Astrocyte (in vitro differentiated cells and primary cell): ENCODE measurements at places on chromosomes 6 and 20. TPM values are rescaled to one million over a fixed set of nuclear protein-coding genes. Genes with fewer than 3 reads are reported as not detected.
A peak's percentile ranks its signal among the peaks of the same experiment; 100 is the strongest.

The RIMS1 gene
- total RNA-seq: 1.8 and 2.2 TPM in 2 replicates

The RWDD2A gene
- 4.7 and 4.9 TPM in 2 replicates for total RNA-seq

DNA sequence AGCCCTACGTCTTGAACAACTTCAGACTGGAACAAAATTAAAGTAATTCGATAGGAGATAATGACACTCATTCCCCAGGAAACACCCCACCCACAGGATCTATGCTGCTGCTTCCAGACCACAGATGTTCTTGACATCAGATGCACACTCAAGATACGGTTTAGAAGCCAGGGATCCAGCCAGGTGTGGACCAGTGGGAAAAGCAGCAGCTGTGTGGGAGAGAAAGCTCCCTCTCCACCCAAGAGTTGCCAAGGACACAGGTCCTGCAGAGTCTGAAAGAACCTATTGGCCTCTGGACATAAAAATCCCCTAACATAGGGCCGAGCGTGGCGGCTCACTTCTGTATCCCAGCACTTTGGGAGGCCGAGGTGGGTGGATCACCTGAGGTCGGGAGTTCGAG lies 91.7 kb upstream of the NFATC2 start:
- no peak for DNase-seq

DNA sequence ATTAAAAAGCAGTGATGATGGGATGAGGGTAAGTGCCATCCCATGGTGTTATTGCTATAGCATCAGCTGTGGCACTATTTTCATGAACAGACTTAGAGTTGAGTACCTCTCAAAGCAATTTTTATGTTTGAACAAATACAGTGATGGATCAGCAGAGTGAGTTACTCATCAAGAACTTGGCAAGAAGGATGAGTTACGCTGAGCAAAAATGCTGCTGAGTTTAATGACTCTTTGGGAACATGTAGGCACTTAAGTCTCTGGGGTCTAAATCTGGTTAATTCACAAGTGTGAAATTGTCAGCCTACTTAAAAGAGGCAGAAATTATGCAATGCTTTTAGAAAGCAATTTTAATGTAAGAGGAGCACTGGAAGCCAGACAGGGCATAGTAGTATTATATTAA lies 78.5 kb upstream of the AHI1 start:
- peak; percentile 90 for DNase-seq

GRCh38 chr6:168828800-168829199 lies 387.8 kb downstream of the SMOC2 start:
- peak; percentile 6 for DNase-seq

DNA sequence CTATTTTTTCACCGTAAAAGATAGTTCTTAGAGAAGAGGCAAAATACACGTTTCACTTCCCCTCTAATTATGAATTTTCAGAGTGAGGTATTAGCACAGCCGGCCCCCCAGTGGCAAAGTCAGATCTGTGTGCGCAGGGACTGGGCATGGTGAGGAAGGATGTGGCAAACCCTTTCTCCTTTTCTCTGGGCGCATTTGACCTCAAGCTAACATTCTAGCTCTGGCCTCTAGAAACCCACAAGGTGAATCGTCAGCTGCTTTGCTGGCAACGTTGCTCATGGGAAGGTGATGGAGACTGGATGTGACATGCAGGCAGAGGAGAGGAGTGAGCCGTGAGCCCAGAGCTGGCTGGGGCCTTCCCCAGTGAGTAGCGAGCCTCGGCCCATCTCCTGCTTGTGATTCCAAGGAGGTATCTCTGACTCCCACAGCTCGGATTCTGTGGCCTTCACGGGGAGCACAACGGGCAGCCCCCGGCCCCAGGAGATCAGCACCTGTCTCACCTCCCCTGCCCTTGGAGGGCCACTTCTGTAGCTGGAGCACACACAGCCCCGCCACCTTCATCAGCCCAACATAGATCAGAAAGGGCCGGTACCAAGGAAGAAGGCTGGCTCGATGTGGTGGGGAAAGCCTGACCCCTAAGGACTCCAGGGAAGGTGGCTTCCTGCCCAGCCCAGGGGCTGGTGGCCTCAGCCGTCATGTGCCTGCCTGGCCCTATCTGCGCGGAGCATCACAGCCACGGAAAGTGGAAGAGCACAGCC lies 152.8 kb downstream of the TAF4 start:
- DNase-seq: no peak

The NNAT gene
- 3.1 and 3.6 TPM in 2 replicates for total RNA-seq

The SCRT2 gene
- not detected in 2 replicates for total RNA-seq

- no peak for DNase-seq
Measured at GRCh38 chr20:34532756-34533155, 16.5 kb downstream of the DYNLRB1 start.

DNA sequence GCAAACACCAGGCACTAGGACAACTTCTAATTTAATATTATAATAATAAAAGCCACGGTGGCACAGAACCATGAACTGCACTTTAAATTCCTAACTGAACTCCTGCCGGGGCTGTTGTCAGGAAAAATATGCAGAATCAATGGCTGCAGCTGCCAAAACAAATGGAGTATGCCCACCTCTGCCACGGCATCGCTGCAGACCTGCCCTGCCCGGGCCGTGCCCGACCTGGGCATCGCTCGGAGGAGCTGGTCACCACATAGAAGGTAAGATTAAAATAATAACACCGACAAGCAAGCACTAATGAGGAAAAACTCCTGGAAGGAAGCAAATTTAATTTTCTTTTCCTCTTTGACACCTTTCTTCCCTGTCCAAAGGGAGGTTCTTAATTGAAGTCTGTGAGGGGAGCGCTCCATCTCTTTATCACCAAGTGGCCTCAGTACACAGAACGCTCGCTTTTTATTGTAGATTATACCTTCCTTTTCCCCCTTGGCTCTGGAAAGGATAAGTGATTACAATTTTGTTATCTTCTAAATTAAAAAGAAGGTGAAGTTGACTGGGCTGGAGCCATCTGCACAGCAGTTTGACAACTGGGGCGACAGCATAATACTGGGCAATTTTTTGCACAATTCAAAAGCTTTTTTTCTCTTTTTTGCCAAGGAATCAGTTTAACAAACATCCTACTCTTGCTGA lies 351.3 kb downstream of the ZFAND3 start:
- no peak for DNase-seq

GRCh38 chr20:21240394-21240793 lies 62.7 kb upstream of the XRN2 start:
- DNase-seq: no peak

The LAMP5 gene
- total RNA-seq: 2.3 and 4.7 TPM in 2 replicates

The KCNQ2 gene
- total RNA-seq: 11.5 and 11.9 TPM in 2 replicates

- DNase-seq: no peak
Measured at GRCh38 chr6:129112591-129112990, 229.7 kb downstream of the LAMA2 start.

- no peak for DNase-seq
Measured at GRCh38 chr6:116556814-116557415, 3.4 kb downstream of the CALHM4 start.

- DNase-seq: no peak
Measured at GRCh38 chr6:109393886-109394281, 11.6 kb upstream of the CD164 start.

GRCh38 chr6:56842686-56843475 lies 112.0 kb upstream of the BEND6 start:
- DNase-seq: peak; percentile 57

DNA sequence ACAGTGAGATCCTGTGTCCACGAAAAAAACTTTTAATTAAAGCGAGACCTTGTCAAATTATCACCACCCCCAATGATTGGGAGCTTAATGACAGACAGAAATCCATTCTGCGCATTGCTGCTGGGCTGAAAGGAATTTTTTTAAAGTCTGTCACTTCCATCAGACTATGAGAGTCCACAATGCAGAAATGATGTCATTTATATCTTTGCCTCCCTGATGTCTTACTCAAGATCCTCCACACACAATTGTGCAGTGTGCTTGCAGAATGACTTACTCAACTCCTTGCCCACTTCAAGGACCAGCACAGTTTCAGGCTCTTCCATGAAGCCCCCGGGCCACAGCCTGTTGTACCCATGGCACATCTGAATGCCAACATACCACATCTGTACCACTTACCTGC lies 41.0 kb downstream of the GPLD1 start:
- no peak for DNase-seq

- DNase-seq: no peak
Measured at GRCh38 chr6:114092943-114093342, 122.0 kb upstream of the HDAC2 start.

The MYH7B gene
- 0.05 and 0.11 TPM in 2 replicates for total RNA-seq

GRCh38 chr20:15654208-15654649 lies 919.0 kb downstream of the KIF16B start:
- no peak for DNase-seq

GRCh38 chr6:120129228-120129627 lies 779.7 kb upstream of the MAN1A1 start:
- no peak for DNase-seq

DNA sequence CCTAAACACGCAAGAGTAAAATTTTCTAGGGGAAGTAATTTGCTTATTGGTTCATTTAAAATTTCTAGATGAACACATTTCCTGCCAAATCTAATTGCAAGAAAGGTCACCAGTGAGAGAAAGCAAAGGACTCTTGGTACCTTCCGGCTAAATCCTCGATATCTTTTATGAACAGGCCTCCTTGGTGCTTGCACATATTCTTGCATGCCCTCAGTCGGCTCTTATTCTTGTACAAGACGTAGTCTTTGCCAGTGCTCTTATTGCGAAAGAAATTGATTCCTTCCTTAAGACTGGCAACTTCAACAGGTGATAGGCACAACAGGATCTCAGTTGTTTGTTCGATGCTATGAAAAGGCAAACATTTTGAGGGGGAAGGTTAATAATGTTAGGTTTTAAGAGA lies 141.7 kb upstream of the CARMIL1 start:
- DNase-seq: no peak

DNA sequence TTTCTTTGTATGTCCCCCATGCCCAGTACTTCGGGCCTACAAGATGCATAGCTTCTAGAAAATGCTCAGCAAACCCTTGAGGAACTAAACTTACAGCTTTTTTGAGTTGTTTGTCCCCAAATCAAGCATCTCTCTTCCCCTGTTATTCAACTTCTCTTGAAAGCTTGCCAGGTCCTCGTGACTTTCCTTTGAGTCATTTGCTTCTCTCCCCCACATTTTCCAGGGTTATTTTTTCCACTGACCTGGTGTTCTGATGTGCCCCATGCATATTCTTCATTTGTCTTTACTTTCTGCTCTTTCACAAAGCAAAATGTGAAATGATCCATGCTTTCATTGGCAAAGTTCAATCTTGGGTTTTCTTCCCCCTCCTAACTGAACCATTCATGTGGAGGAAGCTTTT lies 204.8 kb downstream of the TFAP2A start:
- peak; percentile 15 for DNase-seq

- DNase-seq: no peak
Measured at GRCh38 chr20:42295592-42295991, 677.4 kb upstream of the CHD6 start.

GRCh38 chr20:1894951-1895673 lies at the start of gene SIRPA:
TSS of gene SIRPA (plus strand) at chr20:1895407. CDS start at chr20:1895448, 41 bp downstream.
- DNase-seq: peak; percentile 55

DNA sequence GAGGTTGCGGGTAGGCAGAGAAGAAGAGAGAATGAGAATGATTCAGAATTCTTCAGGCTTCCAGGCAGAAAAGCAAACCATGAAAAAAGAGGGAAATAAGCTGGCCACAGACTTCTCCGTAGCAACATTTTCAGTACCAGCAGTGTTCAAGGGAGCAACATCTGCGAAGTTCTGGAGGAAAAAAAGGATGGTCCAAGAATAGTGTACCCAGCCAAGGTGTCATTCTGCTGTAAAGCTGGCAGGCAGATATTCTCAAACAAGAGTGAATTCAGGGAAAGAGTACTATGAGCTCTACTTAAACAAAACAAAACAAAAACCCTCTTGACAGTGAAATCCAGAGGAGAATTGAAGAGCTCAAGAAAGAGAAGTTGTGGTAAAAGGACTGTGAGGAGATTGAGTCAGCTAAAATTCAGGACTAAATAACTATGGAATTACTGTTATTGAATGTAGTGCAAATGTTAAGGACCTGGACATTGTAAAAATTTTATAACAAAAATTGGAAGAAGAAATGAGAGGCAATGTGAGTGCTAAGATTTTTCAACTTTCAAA lies 86.5 kb downstream of the ATRN start:
- no peak for DNase-seq

GRCh38 chr6:170516783-170517616 lies 36.1 kb downstream of the PSMB1 start:
- DNase-seq: peak; percentile 66

- no peak for DNase-seq
Measured at GRCh38 chr6:138923561-138923960, 64.5 kb downstream of the REPS1 start.

The SYCP2L gene
- total RNA-seq: 3.4 and 6.4 TPM in 2 replicates

DNA sequence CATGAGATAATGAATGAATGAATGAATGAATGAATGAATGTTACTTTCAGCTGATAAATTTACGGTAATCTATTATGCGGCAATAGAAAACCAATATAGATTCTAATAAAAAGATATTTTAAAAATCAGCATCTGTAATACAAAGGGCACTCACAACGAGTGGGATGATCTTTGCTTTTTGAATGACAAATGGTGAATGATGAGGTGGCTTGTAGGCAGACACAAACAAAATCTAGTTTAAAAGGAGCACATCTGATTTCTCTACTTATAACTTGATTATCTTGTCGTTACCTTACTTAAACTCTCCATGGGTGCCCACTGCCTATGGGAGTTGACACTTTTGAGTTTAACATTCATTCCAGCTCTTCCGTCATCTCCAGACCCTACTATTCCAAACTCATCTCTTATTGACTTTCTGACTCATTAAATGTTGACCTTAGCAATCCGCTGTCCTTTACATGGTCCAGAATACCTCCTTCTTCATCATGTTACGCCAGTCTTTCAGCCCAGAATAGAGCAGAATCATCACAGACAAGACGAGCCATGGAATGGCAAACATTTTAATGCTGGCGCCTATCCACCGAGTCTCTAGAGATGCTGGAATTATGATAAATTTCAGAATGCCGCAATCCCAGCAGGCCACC lies 41.3 kb downstream of the NHLRC1 start:
- no peak for DNase-seq

The TRIM40 gene
- total RNA-seq: not detected in 2 replicates

- no peak for DNase-seq
Measured at GRCh38 chr20:23995905-23996666, 7.5 kb upstream of the GGTLC1 start.

The TRIM31 gene
- total RNA-seq: not detected in 2 replicates

The SLC22A16 gene
- total RNA-seq: not detected in 2 replicates

- DNase-seq: no peak
Measured at GRCh38 chr6:130610303-130610702, 216.9 kb upstream of the SMLR1 start.

- peak; percentile 98 for DNase-seq
Measured at GRCh38 chr6:100300221-100300736, 164.4 kb downstream of the SIM1 start.

The ESR1 gene
- 0.05 TPM in 2 replicates for total RNA-seq

The SUPT3H gene
- total RNA-seq: 11.7 and 12.4 TPM in 2 replicates

The BANF2 gene
- total RNA-seq: not detected in 2 replicates
